ELF-1 (cell line): ENCODE measurements at places on chromosomes 11 and 22.

- no peak for DNase-seq
Measured at GRCh38 chr11:127656116-127656836, 655.7 kb upstream of the KIRREL3 start.

DNA sequence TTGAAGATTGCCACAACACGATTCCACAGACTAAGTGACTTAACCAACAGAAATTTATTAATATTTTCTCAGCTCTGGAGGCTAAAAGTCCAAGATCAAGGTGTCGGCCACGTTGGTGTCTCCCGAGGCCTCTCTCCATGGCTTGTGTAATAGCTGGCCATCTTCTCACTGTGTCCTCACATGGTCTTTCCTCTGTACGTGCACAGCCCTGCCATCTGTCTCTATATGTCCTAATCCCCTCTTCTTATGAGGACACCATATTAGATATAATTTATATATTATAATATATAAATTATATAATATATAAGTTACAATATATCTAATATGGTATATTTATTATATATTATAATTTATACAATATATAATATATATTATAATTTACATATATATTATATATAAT, 25.1 kb upstream of the SCGB1A1 start:
- no peak for DNase-seq

- DNase-seq: no peak
Measured at GRCh38 chr11:47688111-47688510, 27.1 kb downstream of the AGBL2 start.

DNA sequence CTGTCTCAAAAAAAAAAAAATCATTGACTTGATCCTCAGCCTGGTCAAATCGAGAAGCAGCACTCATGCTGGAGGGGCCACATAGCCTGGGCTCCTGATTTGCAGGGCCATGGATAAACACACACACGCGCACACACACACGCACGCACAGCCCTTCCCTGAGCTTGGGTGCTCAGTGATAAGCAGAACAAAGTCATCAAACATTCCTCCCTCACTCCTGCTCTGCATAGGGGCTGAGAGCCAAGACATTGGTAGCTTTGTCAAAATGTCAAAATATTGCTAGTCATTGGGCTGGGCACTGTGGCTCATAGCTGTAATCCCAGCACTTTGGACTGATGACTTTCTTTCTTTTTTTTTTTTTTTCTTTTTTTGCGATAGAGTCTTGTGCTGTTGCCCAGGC, 34.0 kb upstream of the A4GALT start:
- no peak for DNase-seq

DNA sequence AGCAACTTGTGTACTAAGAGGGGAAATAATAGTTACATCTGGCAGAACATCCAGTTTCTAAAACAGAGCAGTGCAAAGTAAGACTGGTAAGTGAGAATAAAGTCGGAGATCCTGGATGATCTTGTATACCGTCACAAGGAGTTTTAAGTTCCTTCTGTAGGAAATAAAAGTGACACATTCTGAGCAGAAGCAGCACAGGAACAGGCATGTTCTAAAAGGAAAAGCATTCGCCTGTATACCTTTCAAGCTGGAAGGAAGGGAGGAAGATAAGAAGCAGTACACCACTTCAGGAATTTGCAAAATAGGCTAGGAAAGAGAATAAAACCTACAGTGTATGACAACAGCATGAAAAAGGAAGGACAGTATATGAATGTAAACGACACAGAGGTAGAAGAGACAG, 106.2 kb upstream of the TP53AIP1 start:
- DNase-seq: no peak

DNA sequence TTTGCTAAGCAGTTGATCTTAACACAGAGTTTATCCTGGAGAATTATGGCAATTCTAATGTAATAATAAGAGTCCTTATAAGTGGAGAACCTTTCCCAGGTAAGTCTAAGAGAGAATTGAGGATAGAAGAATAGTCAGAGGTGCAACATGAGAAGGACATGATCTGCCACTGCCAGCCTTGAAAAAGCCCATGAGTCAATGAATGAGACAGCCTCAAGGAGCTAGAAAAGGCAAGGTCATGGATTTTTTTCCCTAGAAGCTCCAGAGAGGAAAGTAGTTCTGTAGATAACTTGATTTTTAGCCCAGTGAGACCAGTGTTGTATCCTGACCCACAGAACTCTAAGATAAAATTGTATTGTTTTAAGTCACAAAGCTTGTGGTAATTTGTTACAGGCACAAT, 16.9 kb downstream of the MS4A6A start:
- no peak for DNase-seq

- no peak for DNase-seq
Measured at GRCh38 chr11:1927848-1928469, 8.5 kb downstream of the TNNT3 start.

DNA sequence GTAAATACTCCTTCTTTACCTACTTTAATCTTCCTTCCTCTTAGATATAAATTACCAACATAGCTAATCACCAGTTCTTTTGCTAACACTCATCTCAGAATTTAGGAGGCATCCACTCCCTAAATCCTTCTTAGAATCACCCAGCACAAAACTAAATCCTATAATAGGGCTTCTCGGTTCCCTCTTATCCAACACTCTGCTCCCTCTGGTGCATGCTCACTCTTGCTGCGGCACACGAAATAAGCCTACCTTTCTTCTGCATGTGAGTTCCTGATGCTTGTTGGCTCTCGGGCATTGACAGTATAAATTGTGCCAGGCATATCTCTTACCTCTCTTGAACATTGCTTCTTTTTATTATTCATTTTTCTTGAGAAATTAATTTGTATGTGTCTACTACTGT, 61.0 kb downstream of the OR5AK2 start:
- no peak for DNase-seq

DNA sequence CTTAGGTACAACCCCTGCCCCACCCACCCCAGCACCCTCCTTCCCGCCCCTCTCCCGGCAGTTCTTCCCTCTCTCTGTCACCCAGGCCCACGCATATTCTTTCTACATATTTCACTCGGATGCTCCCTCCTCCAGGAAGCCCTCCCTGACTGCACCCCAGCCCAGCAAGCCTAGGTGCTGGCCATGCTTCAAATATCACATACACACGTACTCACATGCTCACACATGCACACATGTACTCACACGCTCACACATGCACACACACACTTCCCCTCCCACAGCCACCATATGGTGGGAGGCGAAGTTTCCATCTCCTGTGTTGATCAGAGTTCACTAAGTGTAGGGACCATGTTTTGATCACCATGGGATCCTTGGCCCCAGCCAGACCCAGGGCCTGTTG, 90.4 kb downstream of the WNT7B start:
- no peak for DNase-seq

GRCh38 chr11:110362971-110363509, 66.6 kb upstream of the RDX start:
- peak; percentile 94 for DNase-seq

DNA sequence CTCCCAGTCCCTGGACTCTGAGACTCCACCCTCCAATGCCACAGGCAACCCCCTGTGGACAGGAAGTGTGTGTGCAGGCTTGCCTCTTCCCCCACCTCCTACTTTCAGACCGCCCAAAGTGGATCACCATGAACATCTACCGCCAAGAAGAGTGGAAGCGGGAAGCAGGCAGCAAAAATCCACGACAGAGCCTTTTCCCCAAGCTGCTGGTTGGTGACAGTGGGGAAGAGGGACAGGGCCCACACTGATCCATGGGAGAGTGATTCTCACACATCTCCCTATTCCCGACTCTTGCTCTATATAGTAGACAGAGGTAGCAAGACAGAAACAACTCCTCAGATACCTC, 53.4 kb upstream of the SPATA19 start:
- DNase-seq: peak; percentile 27

GRCh38 chr22:23225724-23226496, 45.6 kb downstream of the BCR start:
- no peak for DNase-seq

DNA sequence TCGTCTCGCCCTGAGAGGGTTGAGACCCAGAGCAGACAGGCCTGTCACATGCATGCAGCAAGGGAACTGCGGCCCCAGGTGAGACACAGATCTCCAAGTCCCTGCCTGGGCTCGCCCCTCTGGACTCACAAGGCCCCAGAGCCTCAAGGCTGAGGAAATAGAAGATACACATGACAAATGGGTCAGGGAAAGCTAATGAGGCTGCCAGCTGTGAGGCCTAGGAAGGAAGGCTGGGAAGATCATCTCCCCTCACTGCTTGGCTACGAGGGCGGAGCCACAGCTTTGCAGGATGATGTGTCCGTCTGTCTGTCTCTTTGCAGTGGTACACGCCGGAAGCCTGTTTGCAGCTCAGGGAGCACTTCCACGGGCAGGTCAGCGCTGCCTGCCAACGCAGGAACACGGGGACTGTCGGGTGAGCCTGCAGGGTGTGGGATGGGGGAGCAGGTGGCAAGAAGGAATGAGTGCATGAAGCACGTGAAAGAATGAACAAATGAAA, 4.5 kb downstream of the RAB36 start:
- DNase-seq: peak; percentile 78

DNA sequence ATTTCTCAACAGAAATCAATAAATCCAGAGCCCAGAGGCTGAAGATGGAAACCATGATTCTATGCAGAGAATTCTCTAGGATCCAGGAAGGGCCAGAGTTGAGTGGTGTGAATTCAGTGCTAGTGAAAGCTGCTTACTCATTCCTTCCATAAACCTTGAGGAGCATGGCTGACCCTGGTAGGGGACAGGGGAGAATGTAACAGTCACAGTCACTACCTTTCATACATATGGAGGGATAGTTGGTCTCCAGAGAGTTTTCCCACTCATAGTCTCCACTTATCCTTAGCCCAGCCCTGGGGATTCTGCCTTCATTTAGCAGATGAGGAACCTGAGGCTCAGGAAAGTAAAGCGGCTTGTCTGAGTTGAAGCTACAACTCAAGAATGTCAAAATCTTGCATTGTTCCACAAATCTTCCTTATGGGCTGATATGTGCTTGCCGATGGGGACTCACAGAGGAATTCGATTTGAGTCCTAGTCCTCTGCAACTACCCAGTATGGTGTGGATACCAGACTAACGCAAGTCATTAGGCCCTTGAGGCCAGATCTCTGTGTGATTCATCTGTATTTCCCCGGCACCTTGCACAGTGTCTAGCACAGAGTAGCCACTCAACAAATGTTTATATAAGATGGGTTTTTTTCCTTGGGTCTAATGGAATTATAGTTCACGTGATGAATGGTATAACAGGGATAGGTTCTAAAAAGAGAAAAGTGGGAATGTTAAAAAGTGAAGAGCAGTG, 3.7 kb upstream of the ANAPC15 start:
- DNase-seq: no peak

DNA sequence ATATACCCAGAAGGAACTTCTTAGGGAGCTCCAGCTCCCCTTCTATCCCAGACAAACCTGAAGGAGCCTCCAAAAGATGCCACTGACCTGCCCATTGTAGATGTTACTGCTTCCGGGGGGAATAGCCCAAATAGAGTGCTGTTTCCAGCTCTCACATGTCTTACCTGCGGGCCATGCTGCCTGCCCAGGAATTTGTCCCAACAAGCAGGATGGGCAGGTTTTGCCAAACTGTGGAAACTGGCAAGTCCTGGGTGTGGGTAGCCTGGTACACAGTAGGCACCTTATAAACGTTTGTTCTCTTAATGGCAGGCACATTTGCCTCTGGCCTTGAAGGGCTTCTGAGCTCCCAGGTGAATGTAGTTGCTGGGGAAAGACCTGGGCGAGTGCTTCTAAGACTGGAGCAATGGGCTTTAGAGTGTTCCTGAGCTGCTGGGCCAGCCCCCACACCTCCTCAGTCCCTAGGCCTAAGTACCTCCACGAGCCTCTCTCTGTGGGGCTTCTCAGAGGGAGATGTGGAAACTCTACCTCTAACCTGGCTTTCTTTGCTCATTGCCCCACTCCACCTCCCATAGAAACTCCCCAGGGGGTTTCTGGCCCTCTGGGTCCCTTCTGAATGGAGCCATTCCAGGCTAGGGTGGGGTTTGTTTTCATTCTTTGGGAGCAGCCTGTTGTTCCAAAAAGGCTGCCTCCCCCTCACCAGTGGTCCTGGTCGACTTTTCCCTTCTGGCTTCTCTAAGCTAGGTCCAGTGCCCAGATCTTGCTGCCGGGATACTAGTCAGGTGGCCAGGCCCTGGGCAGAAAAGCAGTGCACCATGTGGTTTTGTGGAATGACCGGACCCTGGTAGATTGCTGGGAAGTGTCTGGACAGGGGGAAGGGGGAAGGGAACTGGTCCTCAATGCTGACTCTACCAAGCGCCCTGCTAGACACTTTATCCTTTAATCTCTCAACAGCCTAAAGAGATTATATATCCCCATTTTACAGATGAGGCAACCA, 37.2 kb downstream of the LIMK2 start:
- peak; percentile 80 for DNase-seq

DNA sequence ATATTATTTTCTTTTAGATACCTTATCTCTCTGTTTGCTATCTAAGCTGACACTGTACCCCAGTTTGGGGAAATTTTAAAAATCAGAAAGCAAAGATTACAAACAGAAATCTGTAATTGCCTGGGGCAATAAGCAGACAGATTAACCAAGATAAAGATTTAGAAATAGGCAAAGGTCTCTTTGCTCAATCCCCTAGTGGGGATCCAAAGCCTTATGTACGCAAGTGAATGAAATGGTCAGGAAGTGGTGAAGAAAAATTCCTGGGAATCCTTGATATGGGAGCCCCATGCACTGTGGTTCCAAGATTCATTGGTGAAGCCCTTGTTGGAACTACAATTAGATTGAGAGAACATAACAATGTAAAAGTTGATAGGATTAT, 139.5 kb upstream of the GUCY1A2 start:
- no peak for DNase-seq

- no peak for DNase-seq
Measured at GRCh38 chr22:49760630-49761571, 66.8 kb downstream of the BRD1 start.

GRCh38 chr11:117839936-117840813, 15.6 kb upstream of the FXYD2 start:
- DNase-seq: no peak

DNA sequence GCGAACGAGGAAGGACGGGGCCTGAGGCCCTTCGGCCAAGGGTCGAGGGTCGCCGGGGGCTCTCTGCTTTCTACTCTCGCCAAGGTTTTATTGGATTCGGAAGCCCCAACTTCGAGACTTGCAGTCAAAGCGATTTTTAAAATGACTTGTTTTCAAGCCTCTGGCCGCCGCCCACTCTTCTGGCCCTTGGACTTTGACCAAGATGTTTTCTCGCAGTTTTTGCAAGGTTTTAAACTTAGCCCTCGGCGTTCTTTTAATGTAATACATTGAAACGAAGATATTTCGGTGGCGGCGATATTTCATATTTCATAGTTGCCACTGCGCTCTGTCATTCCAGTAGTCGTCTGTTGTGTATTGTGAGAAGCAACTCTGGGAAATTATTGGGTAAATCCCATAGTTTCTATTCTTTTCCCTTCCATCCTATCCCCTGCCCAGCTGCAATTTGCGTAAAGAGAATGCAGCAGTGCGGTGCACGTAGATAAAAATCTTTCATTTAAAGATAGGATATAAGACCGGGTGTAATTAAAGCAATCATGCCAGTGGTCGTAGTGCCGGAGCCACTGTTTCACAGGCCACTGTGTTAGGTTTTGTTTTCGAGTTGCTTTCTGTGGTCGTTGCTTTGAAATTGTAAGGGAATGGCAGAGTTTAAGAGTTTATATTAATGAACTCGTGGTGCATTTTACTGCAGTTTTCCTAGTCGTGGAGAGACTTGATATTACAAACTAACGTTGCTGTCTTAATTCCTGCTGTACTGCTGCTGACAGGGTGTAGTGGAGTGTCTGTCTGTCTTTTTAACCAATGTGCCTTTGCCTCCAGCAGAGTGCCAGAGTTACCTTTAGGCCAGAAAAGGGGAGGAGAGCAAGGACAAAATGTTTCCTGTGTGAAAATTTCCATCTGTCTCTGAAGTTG, 702 bp downstream of the BIRC2 start:
- DNase-seq: peak; percentile 31
